ENCODE measurements at places on chromosomes 6 and 20. TPM values are rescaled to one million over a fixed set of nuclear protein-coding genes. Genes with fewer than 3 reads are reported as not detected.

Gene CEP162
- total RNA-seq: 1.7 TPM

Gene FAM229B
- total RNA-seq: 5.9 TPM

Gene CTAGE9
- total RNA-seq: not detected

Gene SLC4A11
- 13.0 TPM for total RNA-seq

Gene CLDN20
- not detected for total RNA-seq

Gene CLVS2
- 0.13 TPM for total RNA-seq

Gene SIRPG
- total RNA-seq: not detected

Gene KCNQ5
- 1.3 TPM for total RNA-seq

Gene VARS2
- 15.9 TPM for total RNA-seq

Gene BMP2
- 0.24 TPM for total RNA-seq

Gene GLP1R
- not detected for total RNA-seq

Gene PLCB1
- total RNA-seq: 0.45 TPM

Gene ADGB
- not detected for total RNA-seq

Gene VSX1
- total RNA-seq: 0.93 TPM

Gene CCN6
- total RNA-seq: not detected

Gene BCAS1
- total RNA-seq: 0.37 TPM

Gene BPIFB4
- not detected for total RNA-seq

All from A549 treated with AZD2906 at 1 μM for 4 hours (cell line).